ENCODE measurements at places on chromosomes 5 and 9.

DNA sequence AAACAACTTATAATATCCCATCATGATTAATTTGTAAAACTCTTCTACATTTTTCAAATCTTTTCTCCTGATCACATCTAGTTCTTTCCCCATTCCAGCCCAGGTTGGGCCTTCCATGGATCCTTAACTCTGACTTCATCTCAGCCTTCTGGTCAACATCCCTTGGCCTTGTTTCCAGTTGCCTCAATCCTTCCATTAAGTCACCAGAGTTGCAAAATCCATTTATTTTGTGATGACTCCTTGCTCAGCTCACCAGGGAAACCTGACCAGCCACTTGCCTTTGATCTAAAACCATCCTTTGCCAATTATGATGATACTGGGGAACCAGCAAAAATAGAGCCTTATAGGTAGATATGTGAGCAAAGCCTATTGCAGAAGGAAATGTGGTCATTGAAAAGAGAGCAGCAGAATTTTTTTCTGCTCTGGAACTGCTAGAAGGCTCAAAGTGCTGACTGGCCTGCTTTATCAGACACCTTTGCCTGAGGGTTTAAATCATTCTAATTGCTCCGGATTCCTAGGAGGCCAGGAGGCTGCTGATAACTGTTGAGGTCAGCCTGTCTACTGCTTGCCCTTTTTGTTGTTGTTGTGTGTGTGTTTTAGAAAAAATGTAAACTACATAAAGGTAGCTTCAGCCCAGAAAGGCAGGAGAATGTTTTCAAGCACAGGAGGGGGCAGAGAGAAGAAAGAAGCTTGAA, 512.2 kb upstream of the GRIA1 start:
- DNase-seq = no peak

DNA sequence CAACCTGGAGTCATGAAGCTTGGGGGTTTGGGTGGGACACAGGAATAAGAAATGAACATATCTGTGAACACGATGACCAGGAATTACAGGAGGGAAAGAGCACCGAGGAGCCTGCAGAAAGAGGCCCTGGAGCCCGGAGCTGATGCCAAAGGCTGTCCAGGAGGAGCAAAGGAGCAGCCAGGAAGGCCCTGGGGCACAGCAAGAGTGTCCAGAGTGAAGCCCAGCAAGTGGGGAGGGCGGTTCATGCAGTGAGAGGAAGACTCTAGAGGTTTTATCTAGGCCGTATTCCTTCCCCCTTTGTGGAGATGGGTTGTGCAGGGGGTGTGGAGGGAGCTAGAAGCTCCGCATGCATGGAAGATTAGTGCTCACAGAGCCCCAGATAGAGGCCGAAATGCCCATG, 318.4 kb downstream of the GADD45G start:
- DNase-seq = no peak

DNA sequence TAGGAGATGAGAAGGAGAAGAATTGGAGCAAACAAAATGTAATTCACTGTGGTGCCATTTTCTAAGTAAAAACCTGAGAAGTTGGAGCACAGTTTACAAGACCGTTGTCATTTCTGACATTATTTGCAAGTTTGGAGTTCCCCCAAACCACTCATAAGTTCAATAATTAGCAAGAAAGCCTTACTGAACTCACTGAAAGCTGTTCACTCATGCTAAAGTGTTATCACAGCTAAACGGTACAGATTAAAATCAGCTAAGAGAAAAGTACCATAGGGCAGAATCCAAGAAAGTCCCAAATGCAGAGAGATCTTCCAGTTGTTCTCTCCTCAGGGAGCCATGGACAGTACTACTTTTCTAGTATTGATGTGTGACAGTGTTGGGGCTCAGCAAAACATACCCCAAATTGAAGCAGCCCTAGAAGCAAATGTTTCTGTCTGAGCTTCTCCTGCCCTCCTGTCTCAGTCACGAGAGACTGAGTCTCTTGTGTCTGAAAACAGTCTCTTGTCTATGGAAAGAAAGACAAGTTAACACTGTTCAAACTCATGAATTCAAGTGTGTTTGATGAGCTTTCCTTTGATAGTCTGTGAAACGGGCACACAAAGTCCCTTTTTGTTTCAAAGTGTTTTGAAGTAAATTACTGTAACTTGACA, 221.2 kb downstream of the GABRG2 start:
- DNase-seq = no peak

- DNase-seq = no peak
Measured at GRCh38 chr9:135563039-135563476, 1.5 kb downstream of the PAEP start.

GRCh38 chr9:104092875-104093600, 1.1 kb upstream of the SMC2 start:
- DNase-seq = no peak
